ENCODE measurements at places on chromosomes 2 and 18.

GRCh38 chr2:165927353-165927752 lies 26.2 kb downstream of the TTC21B start:
- DNase-seq: no peak

GRCh38 chr2:39109537-39109936 lies 11.3 kb downstream of the SOS1 start:
- DNase-seq: no peak

GRCh38 chr2:74552914-74553811 lies 579 bp downstream of the LOXL3 start:
- DNase-seq: no peak

DNA sequence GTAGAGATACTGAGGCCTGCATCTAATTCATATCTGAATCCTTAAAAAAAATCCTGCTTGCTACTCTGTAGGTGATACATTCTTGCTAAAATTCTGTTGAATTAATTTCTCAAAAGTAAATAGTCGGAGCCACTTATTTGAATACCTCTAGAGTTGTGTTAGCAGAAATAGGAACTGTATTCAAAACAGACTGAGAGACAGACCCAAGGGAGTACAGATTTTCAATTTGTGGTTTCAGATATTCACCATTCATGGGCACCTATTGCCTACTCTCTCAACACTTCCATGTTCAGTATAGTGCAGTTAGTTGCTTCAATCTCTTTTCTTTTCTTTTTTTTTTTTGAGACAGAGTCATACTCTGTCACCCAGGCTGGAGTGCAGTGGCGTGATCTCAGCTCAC lies 46.6 kb upstream of the CTLA4 start:
- DNase-seq: no peak

DNA sequence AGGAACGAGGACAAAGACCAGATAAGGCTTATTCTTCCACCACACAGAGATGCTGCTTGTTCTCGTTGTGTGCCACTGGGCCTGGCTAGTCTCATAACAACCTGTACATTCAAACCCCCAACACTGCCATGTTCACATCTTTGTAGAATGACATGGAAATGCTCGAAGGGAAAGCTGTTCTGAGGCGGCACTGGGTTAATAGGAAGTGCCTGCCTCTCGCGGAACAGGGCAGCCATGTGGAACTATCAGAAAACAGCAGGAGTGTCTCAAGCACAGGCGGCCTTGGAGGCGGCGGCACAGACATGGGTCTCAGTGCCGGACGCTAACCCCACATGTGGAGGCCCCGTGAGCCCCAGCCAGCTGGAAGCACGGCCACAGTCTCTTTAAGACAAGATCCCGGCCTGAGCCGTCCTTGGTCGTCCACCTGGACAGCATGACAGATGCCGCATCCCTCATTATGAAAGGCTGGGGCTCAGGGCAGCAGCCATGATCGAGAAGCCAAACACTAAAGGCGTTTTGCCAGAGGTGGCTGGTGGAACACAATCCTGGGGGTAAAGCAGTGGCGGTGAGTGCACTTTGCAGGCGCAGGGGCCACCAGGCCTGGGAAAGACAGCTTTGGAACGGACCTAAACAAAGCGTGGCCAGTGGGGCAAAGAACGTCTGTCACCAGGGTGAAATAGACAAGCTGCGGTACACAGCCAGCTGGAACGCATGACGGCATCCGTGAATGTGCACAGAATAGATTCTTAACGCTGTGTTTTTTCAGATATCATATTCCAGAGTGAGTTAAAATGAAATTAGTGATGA lies 161.0 kb downstream of the HDAC4 start:
- no peak for DNase-seq

GRCh38 chr18:62777814-62778213 lies 62.5 kb downstream of the PHLPP1 start:
- DNase-seq: no peak

DNA sequence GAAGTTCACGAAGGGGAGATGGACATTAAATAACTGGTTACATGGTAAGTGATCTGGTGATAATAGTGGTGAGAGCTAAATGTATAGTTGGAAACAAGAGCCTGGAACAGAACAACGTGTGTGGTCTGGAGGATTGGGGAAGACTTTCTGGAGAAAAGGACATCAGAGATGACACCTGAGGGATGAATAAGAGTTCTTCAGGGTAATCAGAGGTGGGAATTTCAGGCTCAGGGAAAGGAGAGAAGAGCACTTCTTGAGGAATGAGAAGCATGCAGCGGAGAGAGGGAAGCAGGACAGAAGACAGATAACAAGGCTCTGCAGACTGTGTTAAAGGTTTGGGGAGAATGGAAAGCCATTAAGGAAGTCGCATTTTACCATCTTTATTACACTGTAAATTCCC lies 450.7 kb downstream of the TNS1 start:
- DNase-seq: no peak

DNA sequence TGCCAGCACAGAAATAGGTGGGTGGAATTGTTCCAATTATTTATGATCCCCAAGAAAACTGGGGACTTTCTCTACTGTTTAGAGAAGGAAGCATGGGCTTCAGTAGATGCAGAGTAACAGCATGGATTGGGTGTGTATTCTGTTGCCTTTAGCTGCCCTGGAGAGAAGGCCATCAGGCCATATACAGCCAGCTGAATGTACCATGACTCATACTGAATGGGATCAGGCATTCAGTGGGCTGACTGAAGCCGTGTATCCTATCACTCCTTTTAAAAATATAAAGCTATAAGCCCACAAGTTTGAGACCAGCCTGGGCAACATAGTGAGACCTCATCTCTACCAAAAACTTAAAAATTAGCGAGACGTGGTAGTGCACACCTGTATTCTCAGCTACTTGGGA lies 16.7 kb upstream of the PLEKHM3 start:
- no peak for DNase-seq

- no peak for DNase-seq
Observed at GRCh38 chr2:55097082-55097460, 46.8 kb upstream of the RTN4 start.

DNA sequence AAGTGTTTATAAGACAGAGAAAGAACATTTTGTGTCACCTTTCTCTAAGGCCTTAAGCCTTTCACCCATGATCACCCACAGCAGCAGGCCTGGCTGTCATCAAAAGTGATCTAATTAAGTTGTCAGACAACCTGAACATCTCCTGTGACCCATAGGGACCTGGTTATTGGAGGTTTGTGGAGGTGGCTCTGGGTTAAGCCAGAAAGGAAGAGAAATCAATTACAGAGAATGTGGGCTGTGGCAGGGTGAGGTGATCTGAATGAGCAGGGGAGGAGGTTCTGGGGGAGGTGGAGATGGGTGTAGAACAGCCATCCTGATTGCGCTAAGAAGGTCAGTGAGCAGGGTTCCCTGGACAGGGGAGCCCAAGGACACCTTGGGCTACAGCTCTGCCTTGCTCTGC lies 170.8 kb downstream of the FSHR start:
- DNase-seq: no peak

- DNase-seq: no peak
Observed at GRCh38 chr2:148338541-148338940, 306.0 kb upstream of the EPC2 start.

DNA sequence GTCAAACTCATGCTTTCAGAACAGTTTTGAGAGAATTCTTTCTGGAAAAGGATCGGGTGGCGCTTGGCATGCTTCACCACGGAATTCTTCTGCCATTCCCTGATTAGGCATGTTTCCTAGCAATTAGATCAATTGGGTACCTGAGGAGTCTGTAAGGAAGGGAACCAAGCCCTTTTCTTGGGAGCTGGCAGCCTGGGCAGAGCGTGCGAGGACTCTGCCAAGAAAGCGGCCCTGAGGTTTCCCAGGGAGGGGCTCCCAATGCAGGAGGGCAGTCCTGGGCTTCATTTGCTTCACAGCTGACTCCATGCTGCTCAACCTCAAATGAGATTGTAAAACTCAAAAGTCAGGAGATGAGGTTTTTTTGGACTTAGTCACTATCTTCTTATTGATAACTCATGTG lies 60.3 kb downstream of the MYCN start:
- DNase-seq: no peak

All from iPS-NIHi11 (cell line).